ENCODE measurements at places on chromosomes 16 and 17.

- no peak for DNase-seq
Measured at GRCh38 chr16:49441366-49441780, 67.8 kb downstream of the C16orf78 start.

GRCh38 chr17:59825533-59826322 is 67.0 kb downstream of the TUBD1 start:
- DNase-seq, result no peak

DNA sequence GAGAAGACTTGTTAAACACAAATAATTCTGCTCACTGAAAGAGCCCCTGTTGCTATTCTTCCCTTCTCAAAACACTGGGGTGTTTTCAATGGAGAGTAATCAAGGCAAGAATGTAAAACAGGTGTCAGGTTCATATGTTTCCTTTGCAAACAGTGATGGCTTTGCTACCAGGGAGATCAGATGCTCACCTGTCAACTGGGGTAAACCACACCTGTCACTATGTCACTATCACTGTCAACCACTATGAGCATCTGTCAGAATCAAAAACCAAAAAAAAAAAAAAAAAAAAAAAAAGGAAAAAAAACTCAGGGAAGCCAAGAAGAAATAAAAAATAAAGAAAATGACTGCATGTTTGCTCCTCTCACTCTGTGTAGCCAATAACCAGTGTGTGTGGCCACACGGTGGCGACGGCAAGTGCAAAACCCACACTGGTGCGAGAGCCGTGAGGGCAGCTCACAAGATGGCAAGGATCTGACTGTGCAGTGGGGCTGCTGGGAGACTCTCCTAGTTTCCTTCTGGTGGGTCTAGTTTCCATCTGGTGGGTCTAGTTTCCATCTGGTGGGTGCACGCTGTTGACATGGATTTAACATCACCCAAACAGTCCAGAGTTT is 22.7 kb downstream of the USP22 start:
- DNase-seq, result peak; percentile 26

DNA sequence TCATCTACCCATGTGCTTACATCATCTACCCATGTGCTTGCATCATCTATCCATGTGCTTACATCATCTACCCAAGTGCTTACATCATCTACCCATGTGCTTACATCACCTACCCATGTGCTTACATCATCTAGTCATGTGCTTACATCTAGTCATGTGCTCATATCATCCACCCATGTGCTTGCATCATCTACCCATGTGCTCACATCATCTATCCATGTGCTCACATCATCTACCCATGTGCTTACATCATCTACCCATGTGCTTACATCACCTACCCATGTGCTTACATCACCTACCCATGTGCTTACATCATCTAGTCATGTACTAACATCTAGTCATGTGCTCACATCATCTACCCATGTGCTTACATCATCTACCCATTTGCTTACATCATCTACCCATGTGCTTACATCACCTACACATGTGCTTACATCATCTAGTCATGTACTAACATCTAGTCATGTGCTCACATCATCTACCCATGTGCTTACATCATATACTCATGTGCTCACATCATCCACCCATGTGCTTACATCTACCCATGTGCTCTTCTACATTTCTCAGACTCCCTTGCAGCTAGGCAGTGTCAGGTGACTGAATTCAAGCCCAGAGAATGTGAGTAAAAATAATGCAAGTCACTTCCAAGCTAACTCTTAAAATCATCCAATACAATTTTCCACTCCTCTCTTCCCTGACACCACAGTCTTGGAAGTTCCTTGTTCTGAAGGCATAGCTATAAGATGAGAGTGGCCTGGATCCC is 196.8 kb downstream of the CBLN1 start:
- DNase-seq, result no peak

- DNase-seq, result no peak
Measured at GRCh38 chr17:36594626-36595401, 3.1 kb downstream of the DHRS11 start.

All from HT-29 (cell line).